ENCODE measurements at places on chromosomes 6 and 20.
A peak's percentile ranks its signal among the peaks of the same experiment; 100 is the strongest.

DNA sequence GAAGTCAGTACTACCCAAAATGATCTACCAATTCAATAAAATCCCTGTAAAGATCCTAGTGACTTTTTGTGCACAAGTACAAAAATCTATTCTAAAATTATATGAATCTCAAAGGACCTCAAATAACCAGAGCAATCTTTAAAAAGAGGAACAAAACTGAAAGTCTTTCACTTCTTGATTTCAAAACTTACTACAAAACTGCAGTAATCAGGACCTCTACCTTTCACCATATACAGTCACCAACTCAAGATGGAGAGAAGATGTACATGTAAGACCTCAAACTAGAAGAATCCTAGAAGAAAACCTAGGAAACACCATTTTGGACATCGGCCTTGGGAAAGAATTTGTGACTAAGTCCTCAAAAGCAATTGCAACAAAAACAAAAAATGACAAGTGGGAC, 109.5 kb upstream of the CD93 start:
- no peak for DNase-seq

GRCh38 chr6:80618953-80619352, 512.5 kb downstream of the BCKDHB start:
- DNase-seq: no peak

GRCh38 chr6:113464960-113465359, 392.2 kb upstream of the MARCKS start:
- DNase-seq: peak; percentile 77

DNA sequence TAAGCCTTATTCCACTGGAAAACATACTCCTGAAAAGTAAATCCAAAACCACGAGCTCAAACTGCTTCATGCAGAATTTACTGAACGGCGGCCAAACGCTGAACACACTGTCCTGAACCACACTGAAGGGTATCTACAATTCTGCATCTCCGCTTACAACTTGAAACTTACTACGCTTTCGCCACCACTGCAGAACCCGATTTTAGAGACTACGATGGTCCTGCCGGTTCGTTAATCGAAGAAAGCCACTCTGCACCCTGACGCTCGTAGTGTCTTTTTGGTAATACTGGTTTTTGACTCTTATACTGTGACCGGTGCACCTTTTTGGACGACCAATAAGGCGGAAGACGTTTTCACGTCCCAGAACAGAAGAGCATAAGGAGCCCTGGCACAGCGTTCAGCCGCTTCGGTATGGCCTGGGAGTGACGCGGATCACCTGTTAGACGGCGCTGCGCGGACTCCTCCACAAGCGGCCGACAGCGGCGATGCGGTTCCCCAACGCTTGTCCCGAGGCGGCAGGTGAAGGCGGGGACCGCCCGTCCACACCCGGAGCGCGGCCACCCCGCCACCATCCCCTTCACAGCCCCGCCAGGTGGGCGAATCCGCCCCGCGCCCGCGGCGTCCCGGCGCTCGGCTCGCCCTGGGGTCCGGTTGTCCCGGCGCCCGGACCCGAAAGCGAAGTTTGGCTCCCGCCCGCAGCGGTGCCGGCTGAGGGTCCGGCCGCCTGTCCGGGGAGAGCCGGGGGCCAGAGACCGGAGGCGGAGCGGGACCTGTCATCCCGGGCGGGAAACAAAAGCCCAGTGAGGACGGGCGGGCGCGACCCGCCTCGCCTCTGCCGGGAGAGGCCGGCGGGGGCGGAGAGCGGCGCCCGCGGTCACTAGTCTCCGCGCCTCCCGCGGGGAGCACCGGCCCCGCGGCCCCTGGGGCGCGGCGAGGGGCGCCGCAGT, 784 bp downstream of the FKBP5 start:
- no peak for DNase-seq

Data from amniotic epithelial cell (primary cell).